ENCODE measurements at places on chromosomes 7 and 10.

DNA sequence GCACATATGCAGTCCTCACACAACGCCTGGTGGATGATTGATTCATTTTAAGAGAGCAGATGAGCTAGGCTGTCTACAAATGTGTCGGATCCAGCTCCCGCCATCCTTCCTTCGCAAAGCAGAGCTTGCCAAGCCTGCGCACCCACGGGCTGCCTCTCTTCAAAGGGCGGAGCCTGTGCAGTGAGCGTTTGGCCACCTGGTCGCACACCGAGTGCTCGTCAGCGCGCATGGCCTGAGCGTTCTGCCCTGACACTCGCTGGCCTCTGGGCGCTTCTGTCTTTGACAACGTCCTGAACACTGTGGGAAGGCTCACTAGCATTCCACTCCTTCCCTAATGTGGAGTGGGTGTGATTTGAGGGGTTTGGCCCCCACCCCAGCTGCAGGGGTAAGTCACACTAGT lies 47.1 kb upstream of the TMEM72 start:
- DNase-seq, result no peak

DNA sequence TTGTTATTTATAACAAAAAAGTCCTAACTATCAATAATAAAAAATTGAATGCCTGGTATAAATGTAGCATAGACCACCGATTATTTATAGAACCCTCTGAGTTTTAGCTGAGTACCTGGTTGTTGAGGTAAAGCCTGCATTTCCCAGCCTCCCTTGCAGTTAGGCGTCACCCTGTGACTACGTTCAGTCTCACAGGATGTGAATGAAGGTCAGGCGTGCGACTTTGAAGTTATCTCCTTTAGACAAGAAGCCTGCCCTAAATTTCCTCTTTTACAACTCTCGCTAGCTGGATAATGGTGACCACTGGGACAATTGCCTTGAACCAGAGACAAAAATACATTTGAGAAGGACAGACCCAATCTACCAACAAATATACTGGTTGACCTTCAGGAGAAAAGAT lies 67.5 kb upstream of the TES start:
- no peak for DNase-seq

- no peak for DNase-seq
These were observed 116.3 kb downstream of the EXOC4 start for GRCh38 chr7:133369130-133369529.

GRCh38 chr7:39164887-39165286 lies 187.2 kb downstream of the POU6F2 start:
- no peak for DNase-seq

GRCh38 chr10:132173185-132173584 lies 13.6 kb upstream of the DPYSL4 start:
- no peak for DNase-seq

- DNase-seq, result no peak
These were observed 469.5 kb downstream of the TYW1 start for GRCh38 chr7:67466109-67466508.

GRCh38 chr7:83613232-83613631 lies 35.7 kb downstream of the SEMA3E start:
- no peak for DNase-seq

GRCh38 chr7:129855234-129855673 lies 97.5 kb downstream of the UBE2H start:
- no peak for DNase-seq

GRCh38 chr10:14397066-14397465 lies 66.3 kb upstream of the FRMD4A start:
- no peak for DNase-seq

DNA sequence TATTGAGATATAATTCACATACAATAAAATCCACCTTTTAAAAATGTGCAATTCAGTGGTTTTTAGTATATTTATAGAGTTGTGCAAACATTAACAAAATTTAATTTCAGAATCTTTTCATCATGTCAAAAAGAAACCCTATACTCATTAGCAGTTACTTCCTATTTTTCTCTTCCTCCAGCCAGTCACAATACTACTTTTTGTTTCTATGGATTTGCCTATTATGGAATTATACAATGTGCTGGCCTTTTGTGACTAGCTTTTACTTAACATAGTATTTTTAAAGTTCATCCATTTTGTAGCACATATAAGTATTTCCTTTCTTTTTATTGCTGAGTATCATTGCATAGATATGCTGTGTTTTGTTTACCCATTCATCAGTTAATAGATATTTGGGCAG lies 199.9 kb upstream of the IMMP2L start:
- no peak for DNase-seq

DNA sequence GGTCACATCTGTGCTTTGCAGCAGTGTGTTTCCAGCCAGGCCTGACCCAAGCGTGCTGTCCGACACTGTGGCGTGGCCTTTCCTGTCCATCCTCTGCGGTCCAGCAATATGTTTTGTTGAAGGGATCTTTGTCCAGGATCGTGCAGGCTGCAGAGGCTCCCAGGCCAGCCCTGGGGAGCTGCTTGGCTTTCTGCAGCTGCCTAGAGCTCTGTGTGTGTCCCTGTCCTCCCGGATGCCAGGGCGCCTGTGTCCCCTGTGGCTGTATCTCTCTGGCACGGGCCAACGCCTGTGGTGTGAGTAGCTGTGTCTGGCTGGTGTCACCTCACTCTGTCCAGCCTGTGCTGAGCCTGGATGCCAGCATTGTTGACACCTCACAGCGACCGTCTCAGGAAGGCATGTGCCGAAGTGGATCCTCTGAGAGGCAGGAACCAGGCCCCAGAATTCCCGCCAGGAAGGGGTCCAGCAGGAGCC lies 94.5 kb downstream of the INPP5A start:
- no peak for DNase-seq

GRCh38 chr7:40135317-40135610 lies 459 bp downstream of the SUGCT start:
- peak; percentile 0 for DNase-seq

- DNase-seq, result no peak
These were observed 63.6 kb upstream of the BMPER start for GRCh38 chr7:33841705-33842129.

Measured in stimulated activated CD4-positive, alpha-beta T cell treated with anti-CD3 and anti-CD28 coated beads, Interleukin-2, amount 100 ng/mL, for 4 hours (primary cell).